AG08396 (cell line): ENCODE measurements at places on chromosomes 3 and 15.

- no peak for DNase-seq
Measured at GRCh38 chr3:119786409-119786808, 4.5 kb downstream of the NR1I2 start.

DNA sequence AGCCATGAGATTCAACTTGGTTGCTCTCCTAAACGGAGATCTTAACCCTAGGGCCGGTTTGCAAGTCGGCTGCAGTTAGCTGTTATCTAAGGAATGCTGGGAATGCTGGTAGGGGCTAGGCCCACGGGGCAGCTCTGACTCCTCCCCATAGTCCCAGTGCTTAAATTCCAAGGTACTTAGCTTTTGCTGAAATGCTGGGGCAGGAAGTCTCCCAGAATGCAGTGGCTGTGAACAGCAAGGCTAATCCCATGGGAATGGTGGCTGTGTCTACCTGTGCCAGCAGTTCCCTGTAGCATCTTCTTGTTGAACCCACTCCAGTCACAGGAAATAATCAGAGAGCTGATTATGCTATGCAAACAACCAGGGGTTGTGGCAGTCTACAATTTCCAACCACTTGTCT, 102.5 kb upstream of the TJP1 start:
- peak; percentile 79 for DNase-seq

DNA sequence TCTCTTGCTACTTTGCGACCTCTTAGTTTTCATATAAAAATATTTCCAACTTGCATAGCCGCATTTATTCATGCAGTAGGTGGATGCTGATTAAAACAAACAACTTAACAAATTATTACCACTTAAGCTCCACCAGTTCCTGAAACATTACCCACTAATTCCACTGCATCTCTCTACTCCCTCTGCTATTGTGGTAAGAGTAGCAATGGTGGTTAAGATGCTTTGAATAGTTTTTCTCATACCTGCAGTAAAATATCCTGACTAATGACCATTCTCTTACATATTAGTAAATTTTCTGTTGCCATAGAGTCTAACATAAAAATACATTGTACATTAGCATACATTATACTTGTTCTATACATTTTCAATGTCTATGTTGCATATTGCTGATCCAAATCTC, 397.6 kb upstream of the PLSCR5 start:
- DNase-seq: no peak

- DNase-seq: no peak
Measured at GRCh38 chr15:53251996-53252395, 461.9 kb upstream of the ONECUT1 start.

GRCh38 chr3:61808526-61808925, 247.2 kb downstream of the PTPRG start:
- no peak for DNase-seq

DNA sequence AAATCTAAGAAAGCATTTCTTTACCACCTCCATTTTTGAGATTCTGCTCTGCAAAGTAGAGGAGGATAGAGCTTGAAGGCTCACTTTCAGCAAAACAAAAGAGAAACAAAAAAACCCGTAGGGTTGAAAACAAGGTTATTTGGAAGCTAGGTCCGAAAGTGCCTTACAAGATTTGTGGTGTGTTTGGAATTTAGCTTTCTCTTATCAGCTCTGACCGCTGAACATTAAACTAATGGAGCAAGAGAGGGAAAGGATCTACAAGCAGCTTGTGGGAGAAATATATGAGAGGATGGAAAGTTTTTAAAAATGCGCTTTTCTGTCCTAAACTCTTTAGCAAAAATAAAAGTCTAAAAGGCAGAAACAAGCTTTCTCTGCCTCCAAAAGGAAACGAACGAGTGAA, 545.5 kb downstream of the NTRK3 start:
- no peak for DNase-seq

DNA sequence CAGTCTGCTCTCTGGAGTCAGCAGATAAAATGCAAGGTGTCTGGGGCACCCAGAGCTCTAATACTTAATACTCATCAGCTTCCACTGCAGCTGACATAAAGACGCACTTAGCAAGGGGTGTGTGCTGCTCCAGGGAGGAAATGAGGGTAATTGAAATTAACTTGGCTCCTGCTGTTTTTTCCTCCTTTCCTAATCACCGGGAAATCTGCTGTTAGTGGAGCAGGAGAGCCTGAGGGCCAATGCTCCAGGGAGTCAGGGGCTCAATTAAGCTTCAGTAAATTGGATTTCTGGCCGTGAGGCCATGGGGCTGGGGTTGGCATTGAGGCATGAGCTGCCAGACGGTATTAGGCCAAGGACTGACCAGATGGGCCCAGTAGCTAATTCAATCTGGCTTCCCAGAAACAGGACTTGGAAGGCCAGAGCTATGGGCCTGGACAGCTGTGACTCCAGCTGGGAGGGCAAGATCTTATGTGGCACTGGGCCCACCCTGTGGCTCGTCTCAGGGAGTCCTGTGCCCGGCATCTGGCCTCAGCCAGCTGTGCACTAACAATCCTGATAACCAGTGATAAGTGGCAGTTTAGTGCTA, 30.7 kb upstream of the CHRNB4 start:
- DNase-seq: no peak
